ENCODE measurements at places on chromosomes 12 and 14.

GRCh38 chr14:71686677-71687076, 245.6 kb upstream of the RGS6 start:
- no peak for DNase-seq

- no peak for DNase-seq
Observed at GRCh38 chr12:105761075-105761474, 377.7 kb downstream of the NUAK1 start.

- DNase-seq, result no peak
Observed at GRCh38 chr12:52362118-52362726, 5.1 kb downstream of the KRT85 start.

GRCh38 chr14:69741055-69741454, 25.9 kb upstream of the SRSF5 start:
- no peak for DNase-seq

GRCh38 chr14:54676812-54677708, 110.1 kb downstream of the SAMD4A start:
- no peak for DNase-seq

GRCh38 chr14:93113678-93114067, 2.1 kb downstream of the ITPK1 start:
- DNase-seq, result no peak

- no peak for DNase-seq
Observed at GRCh38 chr12:30973175-30973574, 46.6 kb downstream of the TSPAN11 start.

- no peak for DNase-seq
Observed at GRCh38 chr12:117461732-117462131, 100.3 kb upstream of the NOS1 start.
